ENCODE measurements at places on chromosomes 13 and 19. TPM values are rescaled to one million over a fixed set of nuclear protein-coding genes. Genes with fewer than 3 reads are reported as not detected.

CCDC9 gene
- polyA plus RNA-seq: 23.2 TPM

CFAP97D2 gene
- polyA plus RNA-seq: 0.06 TPM

DNA sequence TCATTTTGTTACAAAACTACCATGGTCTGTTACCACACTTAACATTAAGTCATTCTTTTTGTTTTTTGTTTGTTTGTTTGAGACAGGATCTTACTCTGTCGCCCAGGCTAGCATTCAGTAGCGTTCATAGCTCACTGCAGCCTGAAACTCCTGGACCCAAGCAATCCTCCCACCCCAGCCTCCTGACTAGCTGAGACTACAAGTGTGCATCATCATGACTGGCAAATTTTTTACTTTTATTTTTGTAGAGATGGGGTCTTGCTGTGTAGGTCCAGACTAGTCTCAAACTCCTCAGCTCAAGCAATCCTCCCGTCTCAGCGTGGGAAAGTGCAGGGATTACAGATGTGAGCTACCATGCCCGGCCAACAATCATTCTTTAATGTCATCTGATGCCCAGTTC lies 3.3 kb downstream of the ALDH16A1 start:
- peaks cover 20% of the 10 kb centered on the region for H3K36me3 ChIP-seq
- H3K27me3 ChIP-seq: no peaks in the 10 kb centered on the region
- no peak for DNase-seq
- H3K4me3 ChIP-seq: no peak overlapping the region

GRCh38 chr13:51626749-51627148 lies 42.5 kb downstream of the WDFY2 start:
- H3K27ac ChIP-seq: no peak overlapping the region
- H3K27me3 ChIP-seq: no peaks in the 10 kb centered on the region
- H3K4me3 ChIP-seq: no peak overlapping the region
- DNase-seq: no peak
- no peaks in the 10 kb centered on the region for H3K4me1 ChIP-seq
- H3K36me3 ChIP-seq: no peaks in the 10 kb centered on the region

DNA sequence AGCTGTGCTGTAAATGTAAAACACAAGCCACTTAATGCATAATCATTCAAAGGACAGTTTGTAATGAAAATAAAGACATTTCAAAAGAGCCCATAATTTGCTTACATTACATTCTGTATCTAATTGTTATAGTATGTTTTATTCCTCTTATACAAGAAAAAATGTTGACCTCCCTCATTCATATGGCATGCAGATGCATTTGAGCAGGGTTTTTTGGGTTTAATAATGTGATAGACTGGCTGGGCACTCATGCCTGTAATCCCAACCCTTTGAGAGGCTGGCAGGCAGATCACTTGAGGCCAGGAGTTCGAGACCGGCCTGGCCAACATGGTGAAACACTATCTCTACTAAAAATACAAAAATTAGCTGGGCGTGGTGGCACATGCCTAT lies 11.6 kb upstream of the ARL11 start:
- H3K36me3 ChIP-seq: no peaks in the 10 kb centered on the region
- H3K27ac ChIP-seq: no peak overlapping the region
- H3K27me3 ChIP-seq: no peaks in the 10 kb centered on the region
- H3K4me3 ChIP-seq: no peak overlapping the region

GYS1 gene
- 39.1 TPM for polyA plus RNA-seq

- DNase-seq: peak; percentile 96
- H3K4me3 ChIP-seq: no peak overlapping the region
- H3K27me3 ChIP-seq: no peaks in the 10 kb centered on the region
Measured at GRCh38 chr19:38675611-38676010, 28.2 kb downstream of the ACTN4 start.

GRCh38 chr19:16095071-16095571 lies 16.6 kb upstream of the RAB8A start:
- no peaks in the 10 kb centered on the region for H3K27me3 ChIP-seq
- peaks cover 13% of the 10 kb centered on the region for H3K4me1 ChIP-seq
- H3K4me3 ChIP-seq: no peak overlapping the region
- H3K27ac ChIP-seq: no peak overlapping the region
- no peak for DNase-seq

GARIN5A gene
- polyA plus RNA-seq: 2.7 TPM

DNA sequence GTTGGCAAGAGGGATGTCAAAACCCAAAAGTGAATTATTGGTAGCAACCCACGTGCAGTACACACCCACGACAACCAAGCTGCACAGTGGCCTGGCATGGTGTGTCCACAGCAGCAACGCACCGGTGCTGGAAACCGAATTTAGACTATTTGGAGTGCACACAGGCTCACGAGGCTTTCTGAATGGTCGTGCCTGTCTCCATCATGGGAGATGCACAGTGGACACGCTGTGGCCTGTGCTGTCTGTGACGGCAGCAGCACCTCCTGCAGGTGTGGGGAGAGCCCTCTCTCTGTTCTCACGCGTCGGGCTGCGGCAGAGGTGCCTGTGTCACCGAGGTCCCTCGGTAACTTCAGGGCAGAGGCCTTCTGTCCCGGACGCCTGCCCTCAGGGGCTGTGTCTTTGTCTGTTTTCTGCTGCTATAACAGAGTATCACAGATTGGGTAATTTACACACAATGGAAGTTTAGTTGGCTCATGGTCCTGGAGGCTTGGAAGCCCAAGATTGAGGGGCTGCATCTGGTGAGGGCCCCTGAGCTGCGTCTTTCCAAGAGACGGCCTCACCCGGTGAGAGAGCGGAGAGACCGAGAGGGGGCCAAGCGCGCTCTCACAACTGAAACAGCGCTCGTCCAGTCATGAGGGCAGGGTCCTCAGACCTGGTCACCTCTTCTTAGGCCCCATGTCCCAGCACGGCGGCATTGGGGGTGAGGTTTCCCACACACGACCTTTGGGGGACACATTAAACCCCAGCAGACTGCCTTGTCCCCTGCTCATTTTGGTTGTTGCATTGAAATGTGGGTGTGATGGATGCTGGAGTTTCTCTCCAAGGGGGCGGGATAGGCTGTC lies 9.1 kb upstream of the MCF2L start:
- no peak overlapping the region for H3K4me3 ChIP-seq
- DNase-seq: no peak
- no peak overlapping the region for H3K27ac ChIP-seq
- no peaks in the 10 kb centered on the region for H3K27me3 ChIP-seq
- H3K4me1 ChIP-seq: no peaks in the 10 kb centered on the region

- no peak for DNase-seq
- H3K27me3 ChIP-seq: no peaks in the 10 kb centered on the region
- no peaks in the 10 kb centered on the region for H3K36me3 ChIP-seq
- no peaks in the 10 kb centered on the region for H3K4me1 ChIP-seq
- no peak overlapping the region for H3K27ac ChIP-seq
- H3K4me3 ChIP-seq: no peak overlapping the region
Measured at GRCh38 chr19:31096935-31097545, 252.2 kb downstream of the TSHZ3 start.

DNA sequence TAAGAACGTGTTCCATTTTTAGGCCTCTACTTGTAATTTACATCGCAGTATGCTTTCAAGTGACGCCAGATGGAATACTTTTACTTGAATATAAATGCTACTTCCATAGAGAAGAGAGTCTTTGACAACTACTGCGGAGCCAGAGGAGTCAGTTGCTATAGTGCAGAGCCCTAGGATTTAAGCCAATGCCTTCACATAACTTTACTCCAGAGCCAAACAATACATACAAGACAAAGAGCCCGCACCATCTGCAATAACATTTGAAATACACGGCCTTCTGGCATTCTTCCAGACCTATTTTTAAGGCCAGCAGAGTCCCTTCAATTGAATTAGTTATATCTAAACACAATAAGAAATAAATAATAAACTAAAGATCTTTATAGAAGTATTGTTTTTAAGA lies 59.4 kb downstream of the XPO4 start:
- DNase-seq: peak; percentile 7
- H3K4me1 ChIP-seq: no peaks in the 10 kb centered on the region
- H3K36me3 ChIP-seq: peaks cover 18% of the 10 kb centered on the region
- no peak overlapping the region for H3K4me3 ChIP-seq
- no peaks in the 10 kb centered on the region for H3K27me3 ChIP-seq
- no peak overlapping the region for H3K27ac ChIP-seq

ERFL gene
- polyA plus RNA-seq: 0.24 TPM

DYRK1B gene
- 27.6 TPM for polyA plus RNA-seq

GRCh38 chr13:107295416-107296140 lies 727.6 kb upstream of the ARGLU1 start:
- no peak overlapping the region for H3K4me3 ChIP-seq
- H3K36me3 ChIP-seq: no peaks in the 10 kb centered on the region

BRME1 gene
- 4.7 TPM for polyA plus RNA-seq

ZNF667 gene
- polyA plus RNA-seq: 9.0 TPM

SIX5 gene
- polyA plus RNA-seq: 9.3 TPM

GRCh38 chr13:49810567-49811526 lies 18.4 kb upstream of the KPNA3 start:
- peak overlapping the region; percentile 76 for H3K27ac ChIP-seq
- no peak overlapping the region for H3K4me3 ChIP-seq

DNA sequence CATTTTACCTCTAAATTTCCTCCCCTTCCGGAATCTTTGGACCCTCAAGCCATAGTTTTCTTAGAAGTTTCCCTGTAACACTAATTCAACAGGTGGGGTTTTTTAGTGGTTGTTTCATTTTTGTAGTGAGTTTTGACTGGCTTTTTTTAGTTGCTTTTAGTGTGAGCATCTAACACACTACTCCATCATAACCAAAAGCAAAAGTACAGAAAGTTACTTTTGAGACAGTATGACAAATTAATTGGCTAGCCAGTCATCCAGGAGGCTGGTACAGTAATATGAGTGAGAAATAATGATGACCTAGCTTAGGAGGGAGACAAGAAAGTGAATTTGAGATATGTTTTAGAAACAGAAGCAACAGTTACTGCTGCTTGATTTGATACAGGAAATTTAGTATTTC lies 71.5 kb downstream of the DNAJC15 start:
- H3K4me1 ChIP-seq: no peaks in the 10 kb centered on the region
- no peak overlapping the region for H3K4me3 ChIP-seq
- H3K27me3 ChIP-seq: no peaks in the 10 kb centered on the region
- H3K27ac ChIP-seq: no peak overlapping the region

- peak overlapping the region; percentile 90 for H3K27ac ChIP-seq
- no peaks in the 10 kb centered on the region for H3K36me3 ChIP-seq
- H3K4me1 ChIP-seq: peaks cover 61% of the 10 kb centered on the region
- DNase-seq: no peak
- peak overlapping the region; percentile 73 for H3K4me3 ChIP-seq
Measured at GRCh38 chr13:112690283-112690929, 568 bp downstream of the ATP11A start.

CYP4F11 gene
- 0.18 TPM for polyA plus RNA-seq

DNA sequence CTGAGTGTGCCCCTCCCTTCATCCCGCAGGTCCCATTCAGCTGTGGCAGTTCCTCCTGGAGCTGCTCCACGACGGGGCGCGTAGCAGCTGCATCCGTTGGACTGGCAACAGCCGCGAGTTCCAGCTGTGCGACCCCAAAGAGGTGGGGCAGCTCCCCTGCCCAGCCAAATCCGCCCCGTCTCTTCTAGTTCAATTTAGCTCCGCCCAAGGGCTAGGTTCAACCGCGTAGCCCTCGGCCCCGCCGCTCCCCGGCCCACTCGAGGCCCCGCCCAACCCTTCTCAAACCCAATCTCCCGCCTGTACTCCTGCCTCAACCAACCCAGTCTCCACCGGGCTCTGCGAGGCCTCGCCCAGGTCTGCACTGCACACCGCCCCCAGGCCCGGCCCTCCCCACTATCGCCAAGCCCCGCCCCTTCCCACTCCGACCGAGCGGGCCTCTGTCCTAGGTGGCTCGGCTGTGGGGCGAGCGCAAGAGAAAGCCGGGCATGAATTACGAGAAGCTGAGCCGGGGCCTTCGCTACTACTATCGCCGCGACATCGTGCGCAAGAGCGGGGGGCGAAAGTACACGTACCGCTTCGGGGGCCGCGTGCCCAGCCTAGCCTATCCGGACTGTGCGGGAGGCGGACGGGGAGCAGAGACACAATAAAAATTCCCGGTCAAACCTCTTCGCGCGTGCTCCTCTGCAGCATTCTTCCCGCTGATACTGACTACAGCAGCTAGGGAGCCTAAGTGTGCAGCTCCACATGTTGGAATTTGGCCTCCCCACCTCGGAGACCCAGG lies 2.9 kb downstream of the ETV2 start:
- peak overlapping the region; percentile 73 for H3K4me3 ChIP-seq
- H3K36me3 ChIP-seq: no peaks in the 10 kb centered on the region
- peaks cover 27% of the 10 kb centered on the region for H3K4me1 ChIP-seq
- peak; percentile 96 for DNase-seq

DNA sequence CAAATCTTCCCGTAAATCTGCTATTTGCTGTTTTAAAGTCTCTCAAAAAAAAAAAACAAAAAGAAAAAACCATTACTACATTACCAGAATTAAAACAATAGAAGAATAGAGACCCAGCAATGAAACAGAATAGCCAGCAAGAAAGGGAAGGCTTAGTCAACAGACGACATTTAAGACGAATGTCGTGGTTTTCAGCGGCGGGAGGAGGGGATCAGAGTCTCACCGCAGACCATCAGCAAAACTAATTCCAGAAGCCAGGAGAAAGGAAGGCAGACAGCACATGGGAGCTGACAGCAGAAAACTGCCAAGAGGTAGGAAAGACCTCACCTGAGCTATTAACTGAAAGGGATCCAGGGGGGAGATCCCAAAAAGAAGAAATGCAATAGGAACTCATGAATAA lies 128.9 kb downstream of the RNF17 start:
- no peak overlapping the region for H3K4me3 ChIP-seq
- DNase-seq: no peak
- H3K4me1 ChIP-seq: peaks cover 3% of the 10 kb centered on the region
- peaks cover 16% of the 10 kb centered on the region for H3K36me3 ChIP-seq
